ENCODE measurements at places on chromosomes 2 and 18.

GRCh38 chr18:10659000-10659399, 133.2 kb downstream of the NAPG start:
- no peak for DNase-seq

GRCh38 chr2:111944531-111945210, 46.3 kb downstream of the MERTK start:
- no peak for DNase-seq

DNA sequence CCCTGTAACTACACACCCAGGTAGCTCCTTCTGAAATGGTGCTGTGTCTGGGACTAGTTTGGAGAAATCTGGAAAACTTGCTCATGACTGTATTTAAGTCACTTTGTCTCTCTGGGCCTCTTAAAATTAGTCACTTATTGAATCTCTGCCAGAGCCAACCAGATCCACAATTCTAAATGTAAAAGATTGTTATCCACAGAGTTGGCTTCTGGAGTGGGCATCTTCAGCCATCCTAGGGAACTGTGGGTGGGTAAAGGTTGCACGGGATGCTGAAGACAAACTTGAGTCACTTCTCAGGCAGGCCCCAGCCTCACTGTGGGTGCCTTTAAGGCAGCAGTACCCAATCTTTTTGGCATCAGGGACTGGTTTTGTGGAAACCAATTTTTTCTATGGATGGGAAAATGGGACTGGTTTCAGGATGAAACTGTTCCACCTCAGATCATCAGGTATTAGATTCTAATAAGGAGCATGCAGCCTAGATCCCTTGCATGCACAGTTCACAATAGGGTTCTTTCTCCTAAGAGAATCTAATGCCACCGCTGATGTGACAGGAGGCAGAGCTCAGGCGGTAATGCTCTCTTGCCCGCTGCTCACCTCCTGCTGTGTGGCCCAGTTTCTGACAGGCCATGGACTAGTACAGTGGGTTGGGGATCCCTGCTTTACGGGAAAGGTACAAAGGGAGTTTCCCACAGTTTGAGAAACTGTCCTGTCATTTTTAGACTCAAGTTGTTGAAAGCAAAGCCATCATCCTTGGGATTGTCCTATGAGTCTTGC, 98.3 kb upstream of the SPRED2 start:
- no peak for DNase-seq

- DNase-seq = no peak
Measured at GRCh38 chr2:233414273-233414654, 60.0 kb downstream of the DGKD start.

GRCh38 chr2:239818086-239818485, 207.1 kb downstream of the NDUFA10 start:
- no peak for DNase-seq

GRCh38 chr18:28281400-28281799, 104.5 kb upstream of the CDH2 start:
- DNase-seq = no peak

- no peak for DNase-seq
Measured at GRCh38 chr2:159960414-159960813, 102.0 kb downstream of the PLA2R1 start.

DNA sequence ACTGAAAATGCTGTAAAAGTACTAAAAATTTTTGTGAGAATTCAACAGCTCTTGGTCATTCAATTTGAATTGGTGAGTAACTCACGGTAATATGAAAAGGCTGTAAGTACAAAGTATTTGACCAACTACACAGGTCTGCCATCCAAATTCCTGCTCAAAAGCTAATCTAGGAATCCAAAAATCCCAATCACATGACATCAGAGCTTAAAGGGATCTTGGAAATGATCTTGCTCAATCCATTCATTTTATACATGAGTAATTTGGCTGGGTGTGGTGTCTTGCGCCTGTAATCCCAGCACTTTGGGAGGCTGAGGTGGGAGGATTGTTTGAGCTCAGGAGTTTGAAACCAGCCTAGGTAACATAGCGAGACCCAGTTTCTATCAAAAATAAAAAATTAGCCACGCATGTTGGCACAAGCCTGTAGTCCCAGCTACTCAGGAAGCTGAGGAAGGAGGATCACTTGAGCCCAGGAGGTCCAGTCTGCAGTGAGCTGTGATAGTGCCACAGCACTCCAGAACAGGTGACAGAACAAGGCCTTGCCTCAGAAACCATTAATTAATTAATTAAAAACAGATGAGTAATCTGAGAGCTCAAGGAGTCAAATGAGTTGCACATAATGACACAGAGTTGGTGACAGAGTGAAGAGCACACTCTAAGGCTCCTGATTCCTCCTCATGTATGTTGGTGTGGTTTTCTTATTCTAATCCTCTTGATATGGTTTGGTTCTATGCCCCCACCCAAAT, 19.8 kb downstream of the SPIRE1 start:
- DNase-seq = no peak

DNA sequence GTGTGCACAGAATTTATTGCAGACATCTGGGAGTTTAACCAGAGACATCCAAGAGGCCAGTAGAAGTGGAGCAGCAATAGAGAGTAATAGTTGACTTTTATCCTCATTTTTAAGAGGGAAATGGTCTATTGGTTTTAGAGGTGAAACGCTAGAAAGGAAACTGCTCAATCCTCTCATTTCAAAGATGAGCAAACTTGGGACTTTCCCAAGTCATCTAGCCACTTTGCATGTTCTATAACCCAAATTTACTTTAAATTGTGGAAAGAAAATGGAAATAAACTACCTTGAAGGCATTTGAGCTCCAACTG, 601.7 kb downstream of the ARHGAP15 start:
- no peak for DNase-seq

- DNase-seq = no peak
Measured at GRCh38 chr2:240231838-240232244, 91.4 kb upstream of the OTOS start.

- DNase-seq = no peak
Measured at GRCh38 chr2:3768960-3769765, 65.8 kb downstream of the DCDC2C start.

DNA sequence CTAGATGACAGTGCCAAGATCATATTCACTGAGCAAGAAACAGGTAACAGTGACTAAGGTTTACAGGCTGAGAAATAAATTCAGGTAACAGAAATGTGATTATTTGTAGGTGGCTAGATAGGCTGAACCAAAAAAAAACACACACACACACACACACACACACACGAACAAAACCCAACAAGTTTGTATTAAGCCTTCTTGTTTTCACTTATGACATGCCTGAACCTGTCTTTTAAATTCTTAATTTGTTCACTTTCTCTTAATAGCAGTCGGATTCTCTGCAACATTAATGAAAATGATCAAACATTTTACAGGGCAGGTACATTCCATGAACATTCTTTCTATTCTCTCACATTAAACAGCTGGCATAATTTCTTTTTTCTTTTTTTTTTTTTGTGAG, 18.8 kb upstream of the KIDINS220 start:
- no peak for DNase-seq

- no peak for DNase-seq
Measured at GRCh38 chr2:201931951-201932350, 101.7 kb upstream of the FZD7 start.

DNA sequence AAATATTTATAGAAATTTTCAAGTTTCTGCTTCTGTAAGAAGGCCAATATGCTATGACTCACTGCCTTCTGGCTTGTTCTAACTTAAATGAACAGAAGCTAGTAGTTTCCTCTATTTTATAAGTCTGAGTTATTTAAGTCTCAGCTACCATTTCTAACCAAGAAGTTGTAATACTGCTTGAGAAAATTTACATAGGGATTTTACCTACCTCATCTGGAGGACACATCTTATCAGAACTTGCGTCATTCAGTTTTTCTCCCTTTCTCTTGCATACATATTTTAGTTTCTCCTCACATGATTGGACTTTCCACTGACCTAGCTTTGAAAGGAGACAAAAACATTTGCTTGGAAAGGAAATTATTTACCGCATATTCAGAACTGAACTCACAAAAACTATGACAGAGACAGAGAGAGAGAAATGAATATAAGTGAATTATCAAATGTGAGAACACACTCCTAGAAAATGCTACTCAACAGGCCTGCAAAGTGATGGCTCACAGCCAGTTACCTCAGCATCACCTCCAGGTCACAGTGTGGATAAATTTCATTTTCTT, 81.1 kb upstream of the CD302 start:
- DNase-seq = no peak

Data from NCI-H1092 (cell line).